ENCODE measurements at places on chromosomes 5 and 9.

GRCh38 chr9:1875251-1875851 is 139.8 kb upstream of the SMARCA2 start:
- DNase-seq: no peak
- no peaks in the 10 kb centered on the region for H3K27me3 ChIP-seq
- peaks cover 2% of the 10 kb centered on the region for H3K4me1 ChIP-seq
- no peaks in the 10 kb centered on the region for H3K36me3 ChIP-seq
- H3K27ac ChIP-seq: no peak overlapping the region

- no peak overlapping the region for H3K4me3 ChIP-seq
- no peak overlapping the region for H3K27ac ChIP-seq
- H3K4me1 ChIP-seq: no peaks in the 10 kb centered on the region
- H3K27me3 ChIP-seq: peaks cover 9% of the 10 kb centered on the region
These were observed 67.8 kb downstream of the ENTREP1 start for GRCh38 chr9:69392826-69393225.

GRCh38 chr9:98087420-98088354 is 31.2 kb downstream of the NANS start:
- H3K27me3 ChIP-seq: no peaks in the 10 kb centered on the region
- H3K4me3 ChIP-seq: peak overlapping the region; percentile 57
- no peak overlapping the region for H3K27ac ChIP-seq
- peaks cover 7% of the 10 kb centered on the region for H3K36me3 ChIP-seq
- DNase-seq: no peak

GRCh38 chr9:111909444-111909843 is 12.8 kb downstream of the UGCG start:
- peak overlapping the region; percentile 0 for H3K4me3 ChIP-seq
- H3K36me3 ChIP-seq: peaks cover 12% of the 10 kb centered on the region
- DNase-seq: no peak

DNA sequence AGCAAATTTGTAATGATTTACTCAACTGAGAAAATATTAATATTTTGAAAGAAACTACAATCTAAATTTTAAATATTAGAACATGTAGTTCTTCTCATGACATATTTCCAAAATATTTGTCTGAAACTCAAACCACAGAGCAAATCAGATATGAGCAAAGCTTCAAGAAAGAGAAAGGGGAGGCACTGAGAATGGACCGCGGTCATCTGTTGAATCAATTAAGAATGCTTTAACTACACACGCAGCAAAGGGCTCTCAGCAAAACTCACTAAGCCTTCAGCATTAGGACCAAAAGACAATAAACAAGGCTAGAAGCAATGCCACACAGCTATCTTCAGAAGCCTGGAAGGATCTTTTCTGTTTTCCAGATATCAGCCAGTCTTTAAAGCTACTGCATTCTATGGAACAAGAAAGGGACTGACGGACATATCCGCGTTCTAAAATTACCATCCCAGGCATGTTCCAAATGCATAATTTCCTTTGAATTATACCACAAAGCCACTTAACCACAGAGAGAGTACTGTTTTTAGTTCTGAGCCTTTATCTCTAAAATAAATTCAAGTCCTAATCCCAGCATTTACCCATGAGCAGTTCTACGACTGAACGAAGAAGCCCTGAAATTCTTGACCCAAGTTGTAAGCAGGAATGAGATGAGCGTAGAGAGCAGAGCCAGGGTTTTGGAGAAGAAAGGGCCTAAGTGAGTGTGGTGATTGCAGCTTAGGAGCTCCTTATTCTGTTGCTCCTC is 513.5 kb downstream of the AGTPBP1 start:
- H3K4me1 ChIP-seq: no peaks in the 10 kb centered on the region
- no peak for DNase-seq
- H3K36me3 ChIP-seq: no peaks in the 10 kb centered on the region

- no peak overlapping the region for H3K4me3 ChIP-seq
- H3K4me1 ChIP-seq: no peaks in the 10 kb centered on the region
- peaks cover 5% of the 10 kb centered on the region for H3K27me3 ChIP-seq
- no peaks in the 10 kb centered on the region for H3K36me3 ChIP-seq
These were observed 66.9 kb upstream of the SV2C start for GRCh38 chr5:76016258-76016657.

DNA sequence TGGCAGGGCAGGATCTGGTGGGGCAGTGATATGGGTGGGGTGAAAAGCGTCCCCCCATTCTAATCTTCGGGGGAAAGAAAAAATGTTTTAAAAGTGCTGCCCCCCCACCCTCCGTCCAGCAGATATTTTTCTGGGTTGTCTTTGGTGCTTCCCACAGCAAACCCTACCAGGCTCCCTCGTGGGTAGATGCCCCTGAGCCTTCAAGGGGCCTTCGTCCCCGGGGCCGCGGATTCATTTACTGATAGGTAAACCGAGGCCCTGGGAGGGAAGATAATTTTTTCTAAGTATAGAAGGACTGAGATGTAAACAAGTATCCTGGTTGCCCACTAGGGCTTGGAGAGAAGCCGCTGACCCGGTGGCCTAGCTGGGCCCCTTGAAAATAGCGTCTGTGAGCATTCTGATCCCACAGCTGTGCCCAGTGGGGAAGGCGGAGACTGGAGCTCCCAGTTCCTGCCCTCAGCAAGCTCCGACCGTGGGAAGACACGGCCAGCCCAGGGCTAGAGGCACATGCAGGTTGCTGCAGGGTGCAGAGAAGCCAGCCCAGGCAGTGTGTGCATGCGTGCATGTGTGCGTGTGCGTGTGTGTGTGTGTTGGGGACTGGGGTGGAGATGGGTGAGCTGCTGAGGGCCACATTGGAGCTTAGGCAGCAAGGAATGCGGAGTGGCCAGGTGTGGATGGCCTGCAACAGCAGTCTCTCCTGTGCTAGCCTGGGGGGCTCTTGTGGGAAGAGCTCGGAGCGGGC is 6.0 kb upstream of the RXRA start:
- peaks cover 7% of the 10 kb centered on the region for H3K4me1 ChIP-seq
- H3K36me3 ChIP-seq: no peaks in the 10 kb centered on the region
- H3K27me3 ChIP-seq: no peaks in the 10 kb centered on the region

GRCh38 chr9:96491079-96491879 is 41.3 kb downstream of the HABP4 start:
- no peak overlapping the region for H3K4me3 ChIP-seq
- no peaks in the 10 kb centered on the region for H3K27me3 ChIP-seq
- DNase-seq: no peak
- H3K4me1 ChIP-seq: peaks cover 8% of the 10 kb centered on the region
- H3K27ac ChIP-seq: no peak overlapping the region

GRCh38 chr5:142551338-142552067 is 134.4 kb downstream of the FGF1 start:
- H3K36me3 ChIP-seq: no peaks in the 10 kb centered on the region
- H3K27ac ChIP-seq: no peak overlapping the region
- DNase-seq: no peak
- peaks cover 19% of the 10 kb centered on the region for H3K27me3 ChIP-seq
- peaks cover 16% of the 10 kb centered on the region for H3K4me1 ChIP-seq

GRCh38 chr9:132995121-132995420 is 16.6 kb downstream of the GFI1B start:
- H3K4me3 ChIP-seq: peak overlapping the region; percentile 8
- peaks cover 38% of the 10 kb centered on the region for H3K27me3 ChIP-seq
- peaks cover 6% of the 10 kb centered on the region for H3K4me1 ChIP-seq

GRCh38 chr9:93644397-93645088 is 68.2 kb downstream of the PHF2 start:
- H3K27me3 ChIP-seq: no peaks in the 10 kb centered on the region
- H3K36me3 ChIP-seq: peaks cover 67% of the 10 kb centered on the region
- peaks cover 1% of the 10 kb centered on the region for H3K4me1 ChIP-seq
- no peak overlapping the region for H3K4me3 ChIP-seq
- no peak for DNase-seq

DNA sequence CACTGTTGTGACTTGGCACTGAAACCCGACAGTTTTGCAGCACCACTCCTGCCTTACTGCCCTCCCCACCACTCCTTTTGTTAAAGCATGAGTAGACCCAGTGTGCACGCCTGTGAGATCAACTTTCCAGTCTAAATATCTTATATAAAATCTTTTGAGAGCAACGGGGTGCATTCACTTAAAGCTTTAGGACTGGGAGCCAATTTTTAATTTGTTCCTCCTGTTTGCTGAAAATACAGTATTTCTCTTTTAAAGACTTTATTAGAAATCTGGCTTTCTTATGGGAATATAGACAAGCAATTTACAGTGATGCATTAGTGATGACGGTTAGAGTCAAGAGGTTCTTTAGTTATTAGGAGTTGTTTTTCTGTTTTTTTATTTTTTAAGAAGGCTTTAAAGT is 397.5 kb downstream of the TMEM167A start:
- no peaks in the 10 kb centered on the region for H3K27me3 ChIP-seq
- H3K4me1 ChIP-seq: peaks cover 16% of the 10 kb centered on the region
- DNase-seq: no peak
- no peaks in the 10 kb centered on the region for H3K36me3 ChIP-seq
- no peak overlapping the region for H3K4me3 ChIP-seq

DNA sequence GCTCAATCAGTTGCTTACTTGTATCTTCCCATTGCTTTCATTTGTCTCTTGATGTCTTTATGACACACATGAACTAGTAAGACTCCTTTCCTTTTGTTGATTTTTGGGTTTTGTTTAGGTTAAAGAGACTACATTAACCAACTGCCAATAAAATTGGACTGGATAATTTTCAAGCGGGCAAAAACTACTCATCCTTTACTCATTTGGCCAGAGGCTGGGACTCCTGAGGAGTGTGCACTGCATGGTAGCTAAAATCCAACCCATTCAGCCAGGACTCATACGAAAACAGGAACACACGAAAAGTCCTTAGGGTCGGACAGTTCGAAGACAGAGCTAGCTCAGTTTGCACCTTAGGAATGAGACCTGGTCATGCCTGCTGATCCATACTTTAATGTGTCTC is 6.0 kb downstream of the SLC46A2 start:
- no peak for DNase-seq
- H3K4me1 ChIP-seq: peaks cover under 1% of the 10 kb centered on the region
- peaks cover 5% of the 10 kb centered on the region for H3K27me3 ChIP-seq
- no peak overlapping the region for H3K4me3 ChIP-seq
- H3K36me3 ChIP-seq: no peaks in the 10 kb centered on the region
- no peak overlapping the region for H3K27ac ChIP-seq

DNA sequence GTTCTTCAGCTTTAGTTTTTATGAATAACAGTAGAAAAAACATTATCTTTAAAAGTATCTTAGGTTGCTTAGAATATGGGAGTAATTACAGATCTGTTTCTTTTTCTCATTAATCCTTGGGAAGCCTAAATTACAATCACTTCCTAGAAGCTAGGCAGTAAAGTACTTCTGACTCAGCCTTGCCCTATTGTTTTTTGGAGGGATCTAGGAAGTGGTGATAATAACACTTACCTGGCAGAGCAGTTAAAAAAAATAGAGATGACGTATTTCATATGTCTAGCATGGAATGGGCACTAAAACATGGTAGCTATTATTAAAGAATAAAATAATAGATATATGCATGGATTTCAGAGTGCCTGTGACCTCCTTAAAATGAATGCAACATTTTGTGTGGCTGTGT is 8.2 kb upstream of the FST start:
- H3K27me3 ChIP-seq: peaks cover 45% of the 10 kb centered on the region
- no peaks in the 10 kb centered on the region for H3K4me1 ChIP-seq

GRCh38 chr9:134916161-134916665 is 1.5 kb downstream of the FCN1 start:
- no peaks in the 10 kb centered on the region for H3K4me1 ChIP-seq
- no peaks in the 10 kb centered on the region for H3K36me3 ChIP-seq
- peaks cover 22% of the 10 kb centered on the region for H3K27me3 ChIP-seq
- no peak overlapping the region for H3K4me3 ChIP-seq
- no peak for DNase-seq

DNA sequence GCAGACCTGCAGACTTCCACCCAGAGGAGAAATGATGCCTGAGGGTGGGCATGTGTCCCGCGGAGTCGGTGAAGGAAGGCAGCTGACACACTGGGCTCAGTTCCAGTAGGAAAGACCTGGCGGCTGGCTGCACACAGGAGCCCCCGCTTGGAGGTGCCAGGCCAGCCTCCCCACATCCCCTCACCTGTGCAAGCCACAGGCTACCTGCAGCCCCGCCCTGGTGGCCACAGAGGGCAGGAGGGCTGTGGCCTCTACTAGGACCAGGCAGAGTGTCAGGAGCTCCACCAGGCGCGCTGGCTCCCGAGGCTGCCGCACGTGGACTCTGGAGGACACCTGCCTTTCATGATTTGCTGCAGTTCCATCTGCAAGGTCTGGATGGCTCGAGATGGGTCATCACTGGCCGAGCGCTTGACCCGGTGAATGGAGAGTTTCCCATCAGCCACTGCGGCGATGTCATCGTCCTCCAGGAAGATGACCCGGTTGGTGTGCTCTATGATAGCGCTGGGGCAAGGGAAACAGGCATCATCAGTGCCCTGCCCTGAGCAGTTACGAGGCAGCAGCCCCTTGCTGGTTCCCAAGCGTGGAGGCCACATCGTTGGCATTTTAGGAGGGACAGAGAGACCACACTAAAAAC is 26.7 kb upstream of the MAPK9 start:
- H3K4me1 ChIP-seq: peaks cover 5% of the 10 kb centered on the region
- no peaks in the 10 kb centered on the region for H3K36me3 ChIP-seq
- H3K4me3 ChIP-seq: no peak overlapping the region
- DNase-seq: no peak
- peaks cover 3% of the 10 kb centered on the region for H3K27me3 ChIP-seq

Measured in naive thymus-derived CD8-positive, alpha-beta T cell (primary cell).